HS-5 (cell line): ENCODE measurements at places on chromosomes 7 and 10.

GRCh38 chr7:26367219-26367711, 75.6 kb downstream of the SNX10 start:
- DNase-seq, result no peak

- DNase-seq, result no peak
Measured at GRCh38 chr7:157407512-157408257, 70.9 kb downstream of the DNAJB6 start.

DNA sequence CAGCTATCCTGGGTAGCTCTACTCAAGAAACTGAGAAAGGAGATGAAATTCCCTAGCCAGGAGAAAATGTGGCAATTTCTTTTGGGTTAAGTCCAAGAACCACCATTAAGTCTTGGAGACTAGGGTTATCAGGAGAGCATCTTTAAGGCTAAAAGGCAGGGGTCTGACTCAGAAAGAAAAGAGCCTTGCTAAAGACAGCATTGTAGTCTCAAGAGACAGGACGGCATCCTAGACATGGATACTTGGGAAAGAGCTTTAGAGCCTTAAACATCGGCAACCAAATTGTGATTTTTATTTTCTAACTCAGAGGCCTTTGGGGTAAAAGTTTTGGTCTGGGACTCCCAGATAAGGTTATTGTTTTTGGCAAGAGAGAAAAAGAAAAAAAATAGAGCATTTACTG, 83.1 kb downstream of the FAS start:
- DNase-seq, result no peak

DNA sequence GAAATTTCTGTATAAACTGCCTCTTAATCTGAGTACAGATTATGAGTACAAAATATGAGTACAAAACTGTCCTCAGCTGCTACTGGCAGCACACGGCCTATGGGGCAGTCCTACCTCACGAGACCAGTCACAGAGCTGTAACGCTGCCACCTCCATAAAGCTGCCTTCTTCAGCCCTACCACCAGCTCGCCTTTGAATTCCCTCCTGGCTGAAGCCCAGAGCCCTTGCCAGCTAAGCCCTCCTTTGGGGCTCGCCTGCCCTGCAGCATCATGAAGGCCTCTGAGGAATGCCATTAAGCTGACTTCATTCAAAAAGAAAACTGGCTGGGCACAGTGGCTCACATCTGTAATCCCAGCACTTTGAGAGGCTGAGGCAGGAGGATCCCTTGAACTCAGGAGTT, 180.0 kb upstream of the SH2B2 start:
- DNase-seq, result no peak

DNA sequence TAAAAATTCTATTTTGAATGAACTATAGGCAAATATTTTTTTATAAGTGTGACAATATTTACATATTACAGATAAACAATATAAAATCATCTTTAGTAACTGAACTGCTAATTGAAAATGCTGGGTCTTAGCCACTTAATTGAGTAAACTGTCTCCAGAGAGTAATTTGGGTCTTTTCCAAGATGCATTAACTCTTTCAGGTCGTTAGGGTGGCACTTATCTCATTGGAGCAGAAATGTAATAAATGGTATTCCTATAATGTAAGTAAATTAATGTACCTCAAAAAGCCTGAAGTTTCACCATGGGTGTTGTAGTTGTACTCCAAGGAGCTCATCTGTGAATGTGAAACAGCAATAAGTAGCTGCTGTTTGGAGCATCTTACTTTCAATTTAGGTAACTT, 208.5 kb downstream of the EXOC4 start:
- no peak for DNase-seq

- DNase-seq, result peak; percentile 68
Measured at GRCh38 chr7:130365511-130366441, 14.5 kb upstream of the CPA1 start.

GRCh38 chr10:68301790-68302502, 29.9 kb upstream of the HNRNPH3 start:
- peak; percentile 20 for DNase-seq

- peak; percentile 80 for DNase-seq
Measured at GRCh38 chr10:127990846-127991542, 84.1 kb downstream of the PTPRE start.

- DNase-seq, result no peak
Measured at GRCh38 chr10:110150981-110151380, 56.4 kb upstream of the MXI1 start.

GRCh38 chr7:24337180-24337579, 53.2 kb downstream of the NPY start:
- DNase-seq, result no peak

DNA sequence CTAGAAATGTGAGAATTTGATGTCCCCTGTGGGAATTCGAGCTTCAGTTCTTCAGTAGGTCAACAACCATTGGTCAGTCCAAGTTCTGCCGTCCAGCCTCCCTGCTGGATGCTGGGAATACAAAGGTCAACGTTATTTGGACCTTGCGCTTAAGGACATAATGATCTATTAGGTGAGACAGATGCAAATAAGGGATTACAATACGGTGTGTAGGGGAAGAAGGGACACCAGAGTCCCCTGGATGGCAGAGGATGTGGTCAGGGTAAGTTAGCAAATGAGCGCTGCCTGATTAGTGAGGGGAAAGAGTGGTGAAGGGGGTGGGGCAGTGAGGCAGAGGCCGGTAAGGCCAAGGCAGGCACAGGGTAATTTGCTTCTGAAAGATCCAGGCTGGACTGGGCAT, 16.2 kb downstream of the CCNY start:
- no peak for DNase-seq
